Muscle of arm (tissue), 14 donors: ENCODE measurements at places on chromosomes 16 and 17.

- no peak for DNase-seq
Observed at GRCh38 chr17:73262676-73263642, 1.3 kb upstream of the CPSF4L start.

- DNase-seq = no peak
Observed at GRCh38 chr16:30992276-30992780, 7.3 kb downstream of the HSD3B7 start.

DNA sequence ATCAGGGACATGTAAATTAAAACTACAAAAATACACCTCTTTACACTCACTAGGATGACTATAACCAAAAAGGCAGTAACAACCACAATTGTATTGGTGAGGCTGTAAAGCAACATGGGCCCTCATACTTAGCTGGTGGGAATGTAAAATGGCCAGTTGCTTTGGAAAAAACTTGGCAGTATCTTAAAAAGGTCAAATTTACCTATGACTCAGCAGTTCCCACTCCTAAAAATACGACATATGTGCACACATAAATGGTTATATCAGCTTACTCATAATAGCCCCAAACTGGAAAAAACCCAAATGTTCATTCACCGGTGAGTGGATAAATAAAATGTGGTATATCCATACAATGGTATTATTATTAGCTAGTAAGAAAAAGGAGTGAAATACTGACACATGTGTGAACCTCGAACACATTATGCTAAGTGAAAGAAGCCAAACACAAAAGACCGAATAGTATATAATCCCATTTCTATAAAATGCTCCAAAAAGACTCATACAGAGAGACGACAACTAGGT is 391.4 kb downstream of the NPIPA8 start:
- DNase-seq = no peak

DNA sequence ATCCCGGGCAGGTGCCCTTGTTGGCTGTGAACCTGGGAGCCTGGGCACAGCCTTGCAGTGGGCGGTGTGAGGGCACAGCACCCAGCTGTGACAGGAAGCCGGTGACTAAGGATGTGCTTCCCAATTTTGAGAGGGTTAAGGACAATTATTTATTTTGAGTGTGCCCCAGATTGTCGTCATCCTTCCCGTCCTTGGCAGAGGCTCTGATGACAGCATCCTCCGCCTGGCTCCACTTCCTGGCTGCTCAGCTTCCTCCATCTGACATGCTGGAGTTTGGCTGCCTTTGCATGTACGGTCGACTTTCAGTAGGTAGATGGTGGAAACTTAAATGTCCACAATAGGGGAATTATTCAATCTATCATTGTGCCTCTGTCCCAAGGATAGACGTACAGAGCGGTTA is 282.4 kb upstream of the EEF2KMT start:
- no peak for DNase-seq

DNA sequence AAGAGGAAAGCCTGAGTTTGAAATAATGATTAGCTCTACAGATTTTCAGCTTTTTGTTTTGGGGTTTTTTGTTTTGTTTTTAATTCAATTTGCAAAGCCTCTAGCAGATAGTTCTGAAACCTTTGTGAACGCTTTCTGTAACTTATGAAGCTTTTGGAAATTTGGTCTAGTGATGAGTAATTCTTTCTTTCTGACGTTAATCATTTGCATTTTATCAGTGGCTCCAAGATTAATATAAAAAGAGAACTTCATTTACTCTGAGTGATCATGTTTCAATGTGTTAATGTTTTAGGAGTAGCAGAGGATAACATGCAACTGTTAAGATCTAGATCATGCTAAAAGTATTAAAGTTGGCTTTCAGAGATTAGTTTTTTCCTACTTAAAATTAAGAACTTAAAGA is 160.3 kb upstream of the TBX2 start:
- no peak for DNase-seq
